Fibroblast of skin of scalp (primary cell): ENCODE measurements at places on chromosomes 4 and X.
A peak's percentile ranks its signal among the peaks of the same experiment; 100 is the strongest.

- DNase-seq = peak; percentile 27
Observed at GRCh38 chr4:10015140-10015753, 6.0 kb downstream of the SLC2A9 start.

GRCh38 chr4:3705236-3705987, 60.8 kb upstream of the ADRA2C start:
- no peak for DNase-seq

DNA sequence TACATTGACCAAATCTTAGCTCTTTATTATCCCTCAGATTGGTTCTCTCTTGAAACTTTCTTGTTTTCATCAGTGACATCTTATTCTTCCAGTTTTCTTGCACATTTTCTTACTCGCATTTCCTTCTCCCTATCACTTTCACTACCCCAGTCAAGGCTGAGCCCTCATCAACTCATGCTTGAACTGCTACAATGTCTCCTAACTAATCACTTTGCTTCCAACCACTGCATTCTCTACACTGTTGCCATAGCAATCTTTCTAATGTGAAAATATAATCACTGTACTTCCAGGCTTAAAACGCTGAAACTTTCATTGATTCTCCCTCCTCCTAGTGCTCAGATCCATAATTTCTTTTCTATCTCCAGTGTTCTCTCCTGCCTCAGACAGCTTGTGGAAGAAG, 22.2 kb upstream of the LPAR4 start:
- DNase-seq = no peak

GRCh38 chrX:107936434-107936730, 45.8 kb downstream of the TEX13B start:
- DNase-seq = no peak

DNA sequence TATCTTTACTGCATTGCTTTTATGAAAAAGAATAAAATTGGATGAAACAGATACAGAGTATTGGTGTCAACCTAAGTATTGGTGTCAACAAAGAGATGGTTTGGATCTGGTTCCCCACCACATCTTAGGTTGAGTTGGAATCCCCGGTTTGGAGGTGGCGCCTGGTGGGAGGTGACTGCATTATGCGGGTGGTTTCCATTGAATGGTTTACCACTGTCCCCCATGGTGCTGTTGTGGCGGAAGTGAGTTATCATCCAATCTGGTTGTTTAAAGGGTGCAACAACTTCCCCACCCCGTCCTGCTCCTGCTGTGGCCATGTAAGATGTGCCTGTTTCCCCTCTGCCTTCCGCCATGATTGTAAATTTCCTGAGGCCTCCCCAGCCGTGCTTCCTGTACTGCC, 52.8 kb upstream of the CD99 start:
- DNase-seq = no peak

DNA sequence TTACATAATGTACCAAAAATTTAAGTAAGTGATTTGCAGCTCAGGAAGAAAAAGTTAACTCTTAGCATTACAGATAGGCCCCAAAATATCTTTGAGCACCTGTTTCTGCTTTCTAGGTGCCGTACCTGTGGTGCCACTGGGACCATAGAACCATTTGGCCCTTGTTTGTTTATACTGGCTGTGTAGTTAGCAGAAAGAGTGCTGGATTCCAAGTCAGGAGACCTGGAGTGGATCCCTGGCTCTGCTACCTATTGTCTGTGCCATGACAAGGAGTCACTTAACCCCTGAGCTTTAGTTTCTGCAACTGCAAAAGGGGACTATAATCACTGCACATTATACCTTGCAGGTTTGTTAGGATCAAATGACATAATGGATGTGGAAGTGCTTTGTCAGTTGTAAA, 137.8 kb upstream of the GPR101 start:
- no peak for DNase-seq
